ENCODE measurements at places on chromosomes 2 and 18. TPM values are rescaled to one million over a fixed set of nuclear protein-coding genes. Genes with fewer than 3 reads are reported as not detected.
A peak's percentile ranks its signal among the peaks of the same experiment; 100 is the strongest.

Gene PIKFYVE
- 10.1 TPM for total RNA-seq

Gene PROC
- total RNA-seq = 0.44 TPM

- no peak for DNase-seq
Observed at GRCh38 chr2:33323957-33324356, 152.5 kb upstream of the RASGRP3 start.

GRCh38 chr2:80525152-80525551 is 220.6 kb upstream of the LRRTM1 start:
- DNase-seq = no peak

- peak; percentile 34 for DNase-seq
Observed at GRCh38 chr2:1817256-1818051, 73.1 kb upstream of the PXDN start.

DNA sequence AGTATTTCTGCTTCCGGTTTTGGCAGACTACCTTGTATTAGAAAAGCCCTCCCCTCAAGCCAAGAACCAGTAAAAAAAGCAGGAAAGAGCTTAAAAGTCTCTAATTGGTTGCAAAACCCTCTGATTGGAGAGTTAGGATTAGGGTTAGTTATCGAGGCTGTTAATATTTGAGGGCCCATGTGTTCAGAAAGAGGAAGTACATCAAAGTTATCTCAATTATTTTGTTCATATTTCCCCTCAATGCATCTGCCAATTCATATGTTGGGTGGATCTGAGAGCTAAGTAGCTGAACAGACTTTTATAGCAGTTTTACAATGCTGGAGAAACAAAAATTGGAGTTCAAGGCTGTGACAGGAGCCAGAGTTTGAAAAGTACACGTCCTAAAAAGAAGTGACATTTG is 43.1 kb upstream of the KLHL14 start:
- DNase-seq = no peak

DNA sequence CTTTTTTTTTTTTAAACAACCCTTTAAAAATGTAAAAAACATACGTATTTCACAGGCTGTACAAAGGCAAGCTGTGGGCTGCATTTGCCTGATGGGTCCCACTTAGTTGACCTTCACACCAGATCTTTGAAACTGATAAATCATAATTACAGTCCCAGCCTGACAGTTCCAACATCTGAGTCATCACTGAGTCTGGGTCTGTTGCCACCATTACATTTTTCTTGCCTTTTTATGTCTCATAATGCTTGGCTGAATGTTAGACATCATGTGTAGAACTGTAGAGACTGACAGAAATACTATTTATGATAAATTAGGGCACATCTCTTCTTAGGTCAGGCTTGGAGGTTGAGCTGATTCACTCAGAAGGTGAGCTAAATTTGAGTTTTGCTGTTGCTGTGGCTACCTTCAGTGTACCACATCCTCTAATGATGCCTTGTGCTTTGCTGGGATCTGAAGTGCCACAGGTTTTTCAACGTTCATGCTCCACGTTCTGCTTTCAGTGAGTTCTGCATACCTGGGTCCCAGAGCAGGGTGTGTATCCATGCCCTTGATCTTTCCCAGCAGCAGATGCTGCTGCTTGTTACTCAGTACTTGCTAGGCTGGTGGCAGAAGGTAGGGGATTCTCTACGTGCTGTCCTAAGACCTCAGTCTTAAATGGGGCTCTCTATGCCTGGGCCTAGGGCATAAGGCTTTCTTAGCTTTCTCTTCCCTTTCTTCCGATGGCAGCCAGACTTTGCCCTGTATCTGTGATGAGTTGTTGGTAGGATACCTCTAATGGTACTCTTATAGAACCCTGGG is 160.6 kb upstream of the SMAD7 start:
- no peak for DNase-seq

GRCh38 chr2:201936817-201937216 is 96.8 kb upstream of the FZD7 start:
- DNase-seq = no peak

GRCh38 chr2:38233231-38233983 is 143.7 kb downstream of the ATL2 start:
- DNase-seq = no peak

DNA sequence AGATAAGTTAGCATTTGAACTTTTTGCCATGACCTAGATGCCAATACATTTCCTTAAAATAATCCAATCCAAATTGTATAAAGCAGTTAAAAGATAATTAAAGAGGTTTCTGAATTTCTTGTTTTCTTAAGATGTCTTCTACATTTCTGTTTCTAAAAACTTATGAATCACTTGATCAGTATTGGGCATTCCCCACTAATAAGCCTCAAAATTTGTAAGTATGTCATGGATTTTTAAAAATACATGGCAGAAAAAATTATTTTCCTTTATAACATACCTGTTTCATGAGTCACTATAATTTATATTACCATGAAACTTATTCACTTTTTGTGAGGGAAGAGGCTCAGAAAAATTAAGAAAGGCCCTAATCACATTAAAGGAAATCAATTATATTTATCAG is 90.3 kb upstream of the TFPI start:
- DNase-seq = no peak

Measured in Caki2 (cell line).